Activated CD8-positive, alpha-beta memory T cell treated with anti-CD3 and anti-CD28 coated beads for 1 hour (primary cell): ENCODE measurements at places on chromosomes 3 and 15.

GRCh38 chr15:62833646-62834045 is 208.9 kb upstream of the TPM1 start:
- no peak for DNase-seq

- no peak for DNase-seq
Measured at GRCh38 chr3:132854856-132855535, 132.8 kb upstream of the NPHP3 start.

DNA sequence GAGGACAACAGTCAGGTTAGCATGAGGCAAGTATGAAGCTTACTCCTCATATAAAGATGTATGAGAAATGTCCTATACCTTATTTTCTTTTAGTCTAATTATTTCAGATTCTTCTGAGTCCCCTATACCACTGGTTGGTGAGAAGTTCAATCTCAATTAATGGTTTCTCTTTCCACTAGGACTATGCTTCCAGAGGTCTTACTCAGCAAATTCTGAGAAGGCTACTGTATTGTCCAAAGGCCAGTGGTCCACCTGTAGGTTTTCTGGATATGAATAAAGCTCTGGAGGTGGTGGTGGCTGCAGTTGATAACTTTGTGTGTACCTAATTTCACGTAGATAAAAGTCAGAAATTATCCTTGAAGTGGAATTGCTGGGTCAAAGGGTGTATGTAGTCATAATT is 149.4 kb downstream of the EPHB1 start:
- DNase-seq = no peak

DNA sequence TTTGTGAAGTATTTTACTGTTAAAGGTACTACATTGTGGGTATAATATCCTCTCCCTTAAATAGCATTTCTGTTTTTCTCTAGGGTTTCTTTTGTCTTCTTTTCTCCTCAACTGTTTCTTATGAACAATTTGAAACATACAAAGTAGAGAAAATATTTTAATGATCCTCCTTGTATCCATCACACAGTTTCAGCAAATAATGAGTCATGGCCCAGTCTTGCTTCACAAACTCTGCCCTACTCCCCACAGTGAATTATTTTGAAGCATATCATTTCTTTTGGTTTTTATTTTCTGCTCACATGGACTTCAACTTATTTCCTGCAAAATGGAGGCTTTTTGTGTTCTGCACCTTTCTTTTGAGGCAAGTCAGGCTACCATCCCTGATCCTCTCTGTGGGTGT is 6.1 kb upstream of the SCAANT1 start:
- no peak for DNase-seq

- no peak for DNase-seq
Measured at GRCh38 chr3:24199775-24200247, 254.7 kb downstream of the NR1D2 start.

DNA sequence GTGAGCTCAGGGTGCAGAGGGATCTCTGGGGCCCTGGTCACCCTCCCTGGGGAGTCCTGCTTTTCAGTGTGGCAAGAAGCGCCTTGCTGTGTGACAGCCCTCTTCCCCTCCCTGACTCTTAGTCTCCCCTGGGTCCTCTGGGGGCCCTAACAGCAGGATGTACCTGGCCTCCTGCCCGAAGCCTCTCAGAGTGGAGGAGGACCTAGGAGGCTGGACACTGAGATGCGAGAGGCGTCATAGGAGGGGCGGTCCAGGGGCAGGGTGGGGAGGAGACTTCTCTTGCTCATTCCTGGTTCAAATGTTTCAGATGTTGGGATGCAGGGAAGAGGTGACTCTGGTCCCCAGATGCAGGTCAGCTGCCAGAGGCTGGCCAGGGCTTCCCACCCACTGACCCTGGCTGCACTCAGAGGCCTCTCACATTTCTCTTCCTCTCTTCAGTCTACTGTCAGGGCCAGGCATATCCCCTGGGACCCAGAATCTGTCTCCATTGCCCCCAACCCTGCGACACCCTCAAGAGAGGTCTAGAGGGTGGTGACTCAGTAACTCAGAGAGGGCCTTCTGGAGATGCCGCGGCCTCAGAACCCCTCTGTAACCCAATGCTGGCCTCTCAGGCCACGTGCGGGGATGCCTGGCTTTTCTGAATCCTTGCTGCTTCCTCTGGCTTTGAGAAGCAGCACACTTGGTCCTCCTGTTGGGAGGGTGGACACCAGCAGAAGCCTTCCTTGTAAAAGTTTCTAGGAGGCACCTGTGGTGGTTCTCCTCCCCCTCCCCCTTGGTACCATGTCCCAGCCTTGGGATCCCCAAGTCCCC is 25.9 kb downstream of the SNX33 start:
- no peak for DNase-seq
